ENCODE measurements at places on chromosomes 13 and 19.

DNA sequence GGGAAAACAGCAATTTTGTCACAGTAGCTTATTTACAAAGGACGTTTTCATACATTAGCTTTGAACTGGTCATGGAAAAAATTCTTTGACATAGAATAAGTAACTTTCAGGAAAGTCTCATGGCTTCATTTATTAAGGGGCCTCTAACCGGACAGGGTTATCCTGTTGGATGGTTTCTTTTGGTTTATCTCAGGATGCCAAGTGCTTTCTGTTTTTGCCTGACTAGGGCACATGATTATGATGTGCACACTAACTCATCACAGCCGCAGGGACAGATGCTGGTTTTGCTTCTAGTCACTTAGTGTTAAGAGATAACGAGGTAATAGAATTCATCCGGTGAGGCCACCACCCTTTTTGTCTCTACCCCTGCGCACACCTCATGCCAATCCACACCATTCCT, 53.0 kb downstream of the TGDS start:
- DNase-seq = no peak

- DNase-seq = no peak
Measured at GRCh38 chr13:87376081-87376480, 295.1 kb upstream of the SLITRK5 start.

GRCh38 chr13:101231751-101232428, 184.4 kb downstream of the NALCN start:
- peak; percentile 15 for DNase-seq

GRCh38 chr13:27622102-27622820, 569 bp downstream of the POLR1D start:
- no peak for DNase-seq

DNA sequence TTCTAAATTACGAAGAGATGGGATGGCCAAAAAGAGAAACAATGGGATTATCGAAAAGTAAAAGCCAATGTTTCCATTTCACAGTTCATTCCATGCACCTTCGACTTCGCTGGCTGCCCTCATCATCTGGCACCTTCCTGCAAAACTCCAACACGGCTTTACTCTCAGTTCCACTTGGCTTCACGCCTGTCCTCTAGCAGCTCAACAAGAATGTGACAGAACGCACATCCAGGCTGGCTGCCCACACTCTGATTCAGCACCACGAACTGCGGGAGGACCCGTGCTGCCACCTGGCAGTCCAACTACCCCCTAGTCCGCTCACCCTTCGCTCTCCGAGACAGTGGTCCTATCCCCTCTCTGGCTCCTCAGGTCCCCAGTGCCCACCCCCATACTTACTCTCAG, 11.7 kb downstream of the ATP7B start:
- DNase-seq = no peak

DNA sequence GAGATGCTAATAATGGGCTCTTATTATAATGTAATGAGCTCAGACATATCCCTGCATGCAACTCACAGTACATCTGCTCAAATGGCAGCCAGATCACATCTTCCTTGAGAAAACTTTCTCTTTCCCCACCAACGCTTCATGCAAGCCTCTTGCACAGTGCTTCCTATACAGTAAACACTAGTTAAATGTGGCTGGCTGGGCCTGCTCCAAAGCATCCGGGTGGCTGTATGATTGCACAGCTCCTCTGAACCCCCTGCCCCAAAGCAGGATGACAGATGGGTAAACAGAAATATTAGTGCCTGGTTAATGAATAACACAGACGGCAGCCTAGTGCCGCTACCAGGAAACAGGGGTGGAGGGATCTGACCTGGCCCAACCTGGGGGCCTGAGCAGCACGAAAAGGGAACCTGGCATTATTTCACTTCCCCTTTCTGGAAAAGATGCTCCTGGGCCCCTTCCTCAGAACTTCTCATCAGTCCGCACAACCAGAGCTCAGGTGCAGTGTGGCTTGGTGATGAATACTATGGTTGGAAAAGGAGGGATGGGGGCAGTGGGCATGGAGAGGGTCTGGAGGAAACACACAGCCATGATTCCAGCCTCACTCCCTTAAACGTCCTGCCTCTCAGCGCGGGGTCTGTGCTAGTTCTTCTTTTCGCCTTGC, 10.8 kb downstream of the FFAR2 start:
- DNase-seq = no peak

DNA sequence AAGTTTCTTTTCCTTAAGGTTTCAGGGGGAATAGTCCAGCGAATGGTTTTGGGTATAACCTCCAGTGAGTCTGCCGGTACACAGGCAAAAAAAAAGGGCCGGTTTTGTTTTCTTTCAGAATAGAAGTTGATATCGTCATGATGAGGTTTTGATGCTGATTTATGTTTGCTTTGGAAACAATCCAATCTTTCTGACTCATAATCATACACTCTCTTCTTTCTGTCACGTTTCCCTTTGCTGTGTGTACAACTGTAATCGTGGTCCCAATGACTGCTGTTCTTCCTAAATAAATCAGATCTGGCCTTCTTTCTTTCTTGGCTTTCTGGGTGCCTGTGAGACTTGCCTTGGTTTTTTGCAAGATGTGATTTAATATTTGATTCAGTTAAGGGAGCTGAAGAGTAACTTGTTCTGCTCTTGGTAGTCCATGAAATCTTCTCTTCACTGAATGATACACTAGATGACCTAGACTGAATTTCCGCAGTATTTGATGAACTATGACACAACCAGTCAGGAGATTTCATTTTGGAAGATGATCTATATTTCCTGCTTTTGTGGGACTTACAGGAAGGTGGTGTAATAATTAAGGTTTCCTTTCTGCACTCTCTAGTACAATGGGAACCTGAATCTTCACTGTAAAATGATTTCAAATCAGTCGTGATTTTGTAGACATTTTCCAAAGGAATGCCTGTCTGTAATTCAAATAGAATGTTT, 34.9 kb upstream of the METTL21C start:
- peak; percentile 60 for DNase-seq

GRCh38 chr13:92727118-92727517, 499.5 kb upstream of the GPC6 start:
- no peak for DNase-seq

GRCh38 chr13:77016888-77017623, 9.9 kb downstream of the FBXL3 start:
- DNase-seq = no peak
